ENCODE measurements at places on chromosomes 5 and 9. TPM values are rescaled to one million over a fixed set of nuclear protein-coding genes. Genes with fewer than 3 reads are reported as not detected.

DNA sequence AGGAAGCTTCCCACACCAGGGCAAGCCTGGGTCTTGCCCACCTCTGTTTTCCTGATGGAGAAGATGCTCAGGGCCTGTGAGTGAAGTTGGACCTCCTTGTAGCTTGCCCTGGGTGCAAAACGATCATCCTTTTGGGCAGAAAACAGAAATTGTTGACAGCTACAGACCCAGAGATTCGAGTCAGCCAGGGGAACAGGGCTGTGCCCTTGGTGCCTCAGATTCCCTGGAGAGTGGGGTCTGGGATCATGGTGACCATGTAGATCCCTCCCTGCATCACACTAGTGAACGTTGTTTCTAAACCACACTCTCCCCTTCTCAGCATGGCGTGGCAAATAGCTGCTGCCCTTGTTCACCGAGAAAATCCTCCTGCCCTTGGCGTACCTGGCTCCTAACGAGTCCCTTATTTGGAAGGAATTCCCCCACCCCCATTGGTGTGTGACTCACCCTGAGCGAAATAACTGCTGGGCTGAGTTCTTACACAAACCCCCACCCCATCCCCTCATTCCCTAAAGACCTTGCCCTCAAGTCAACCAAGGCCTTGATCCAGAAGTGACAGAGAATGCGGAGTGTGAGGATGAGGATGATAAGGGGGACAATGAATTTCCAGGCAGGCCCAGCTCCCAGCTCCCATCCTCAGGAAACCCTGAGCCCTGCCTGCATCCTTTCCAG is 1.1 kb upstream of the DCANP1 start:
- peaks cover 6% of the 10 kb centered on the region for H3K4me1 ChIP-seq
- H3K36me3 ChIP-seq = no peaks in the 10 kb centered on the region
- H3K27me3 ChIP-seq = peaks cover 20% of the 10 kb centered on the region
- no peak overlapping the region for H3K4me3 ChIP-seq
- DNase-seq = peak; percentile 23

GRCh38 chr9:116484492-116485061 is 202.5 kb upstream of the TRIM32 start:
- no peak overlapping the region for H3K27ac ChIP-seq
- no peak for DNase-seq
- no peaks in the 10 kb centered on the region for H3K27me3 ChIP-seq
- H3K4me3 ChIP-seq = no peak overlapping the region
- H3K4me1 ChIP-seq = no peaks in the 10 kb centered on the region

DNA sequence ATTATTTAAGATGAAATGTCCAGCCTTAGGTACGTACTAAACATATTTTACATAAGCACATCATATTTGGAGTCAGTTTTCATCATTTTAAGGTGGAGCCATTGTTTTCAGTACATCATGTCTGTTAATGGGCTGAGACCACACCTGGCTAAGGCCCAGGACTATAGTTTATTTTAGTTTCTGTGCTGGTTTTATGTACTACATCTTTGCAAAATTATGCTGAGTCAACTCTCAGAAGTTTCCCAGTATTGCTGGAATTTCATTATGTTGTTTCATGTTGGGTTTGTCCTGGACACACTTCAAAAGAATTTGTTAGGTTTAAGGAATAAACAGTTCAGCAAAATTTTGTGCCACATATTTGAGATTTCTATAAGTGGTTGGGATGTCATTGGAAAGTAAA is 171.2 kb downstream of the CCDC171 start:
- peak; percentile 70 for DNase-seq
- no peaks in the 10 kb centered on the region for H3K36me3 ChIP-seq
- H3K27ac ChIP-seq = no peak overlapping the region
- no peaks in the 10 kb centered on the region for H3K27me3 ChIP-seq

The SH3GLB2 gene
- 38.0 TPM for total RNA-seq

The ENTPD2 gene
- 0.55 TPM for total RNA-seq

The PCDHB15 gene
- total RNA-seq = 1.6 TPM

The TSSK1B gene
- 0.20 TPM for total RNA-seq

The AIF1L gene
- total RNA-seq = 20.2 TPM

The PLPPR1 gene
- total RNA-seq = not detected

GRCh38 chr5:148394587-148395019 is 10.8 kb downstream of the FBXO38 start:
- H3K27me3 ChIP-seq = no peaks in the 10 kb centered on the region
- H3K27ac ChIP-seq = no peak overlapping the region
- H3K4me3 ChIP-seq = no peak overlapping the region
- no peaks in the 10 kb centered on the region for H3K4me1 ChIP-seq

GRCh38 chr5:74067748-74068541 is 441.9 kb downstream of the ARHGEF28 start:
- no peak for DNase-seq
- no peak overlapping the region for H3K27ac ChIP-seq
- no peak overlapping the region for H3K4me3 ChIP-seq

DNA sequence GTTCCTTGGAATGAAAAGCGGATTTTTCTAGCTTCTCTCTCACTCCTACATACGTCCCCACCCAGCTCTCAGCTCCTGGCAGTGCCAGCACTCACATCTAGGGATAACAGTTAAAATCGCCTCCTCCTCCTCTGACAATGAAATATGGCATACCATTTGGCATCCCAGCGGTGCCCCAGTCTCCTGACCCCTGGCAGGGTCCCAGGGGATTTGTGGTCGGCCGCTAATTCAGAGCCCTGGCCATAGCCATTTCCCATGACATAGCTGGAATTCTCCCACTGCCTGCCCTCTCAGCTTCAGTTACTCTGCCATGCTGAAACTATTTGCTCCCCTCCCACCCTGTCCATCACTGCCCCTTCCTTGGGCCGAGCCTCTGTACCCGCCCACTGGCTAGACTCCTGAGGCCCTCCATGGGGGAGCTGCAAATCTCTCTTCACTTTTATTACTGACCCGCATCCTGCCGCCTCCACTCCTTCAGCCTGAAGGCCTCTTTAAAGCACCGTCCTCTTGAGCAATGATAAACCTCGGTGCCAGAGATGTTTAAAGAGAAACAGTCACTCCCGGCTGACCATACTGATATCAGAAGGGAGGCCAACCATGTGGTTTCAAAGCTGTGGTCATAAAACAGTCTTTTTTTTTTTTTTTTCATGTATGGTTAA is 139.8 kb downstream of the SLIT3 start:
- no peak overlapping the region for H3K4me3 ChIP-seq
- H3K27ac ChIP-seq = peak overlapping the region; percentile 83
- peaks cover 36% of the 10 kb centered on the region for H3K4me1 ChIP-seq
- peak; percentile 92 for DNase-seq

The PTGS1 gene
- 0.23 TPM for total RNA-seq

The SPINK5 gene
- 0.62 TPM for total RNA-seq

The SLC36A2 gene
- total RNA-seq = not detected

- H3K27ac ChIP-seq = no peak overlapping the region
- H3K27me3 ChIP-seq = no peaks in the 10 kb centered on the region
- no peak overlapping the region for H3K4me3 ChIP-seq
- no peaks in the 10 kb centered on the region for H3K4me1 ChIP-seq
Measured at GRCh38 chr9:81416476-81417298, 272.7 kb downstream of the TLE1 start.

DNA sequence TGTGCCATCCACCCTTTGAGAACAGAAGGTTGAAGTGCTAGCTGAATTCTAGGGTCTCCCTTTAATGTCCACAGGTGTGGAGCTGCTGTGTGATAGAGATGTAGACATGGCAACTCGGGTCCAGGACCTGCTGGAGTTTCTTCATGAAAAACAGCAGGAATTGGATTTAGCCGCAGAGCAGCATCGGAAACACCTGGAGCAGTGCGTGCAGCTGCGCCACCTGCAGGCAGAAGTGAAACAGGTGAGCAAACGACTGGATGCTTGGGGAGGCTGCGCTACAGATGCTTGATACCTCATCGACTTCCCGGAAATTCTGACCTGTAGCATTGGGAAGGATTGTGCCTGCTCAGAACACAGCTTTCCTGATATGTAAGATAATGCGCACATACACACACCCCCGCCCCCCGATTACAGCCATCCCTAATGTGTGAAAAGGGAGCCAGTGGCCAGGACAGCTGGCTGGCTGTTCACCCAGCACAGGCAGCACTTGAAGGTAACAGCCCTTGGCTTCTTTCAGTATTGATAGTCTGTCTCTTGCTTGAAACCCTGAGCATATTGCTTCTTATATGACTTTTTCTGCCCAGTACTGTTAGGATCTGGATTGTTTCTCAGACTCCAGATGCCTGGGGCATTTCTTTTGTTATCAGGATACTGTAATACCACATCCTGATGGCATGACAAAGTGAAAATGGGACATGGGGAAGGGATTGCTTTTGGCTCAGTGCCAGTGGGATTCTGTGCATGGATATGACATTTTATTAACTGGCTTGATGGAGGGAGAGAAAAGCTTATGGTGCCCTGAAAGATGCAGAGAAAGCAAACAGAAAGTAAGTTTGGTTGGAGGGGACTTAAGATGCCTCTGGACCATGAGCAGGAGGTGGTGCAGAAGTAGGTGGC is 216.8 kb upstream of the OTULINL start:
- H3K4me3 ChIP-seq = no peak overlapping the region
- no peak overlapping the region for H3K27ac ChIP-seq
- peaks cover 4% of the 10 kb centered on the region for H3K4me1 ChIP-seq
- peaks cover 95% of the 10 kb centered on the region for H3K36me3 ChIP-seq
